Foreskin fibroblast (primary cell): ENCODE measurements at places on chromosomes 4 and X.
A peak's percentile ranks its signal among the peaks of the same experiment; 100 is the strongest.

DNA sequence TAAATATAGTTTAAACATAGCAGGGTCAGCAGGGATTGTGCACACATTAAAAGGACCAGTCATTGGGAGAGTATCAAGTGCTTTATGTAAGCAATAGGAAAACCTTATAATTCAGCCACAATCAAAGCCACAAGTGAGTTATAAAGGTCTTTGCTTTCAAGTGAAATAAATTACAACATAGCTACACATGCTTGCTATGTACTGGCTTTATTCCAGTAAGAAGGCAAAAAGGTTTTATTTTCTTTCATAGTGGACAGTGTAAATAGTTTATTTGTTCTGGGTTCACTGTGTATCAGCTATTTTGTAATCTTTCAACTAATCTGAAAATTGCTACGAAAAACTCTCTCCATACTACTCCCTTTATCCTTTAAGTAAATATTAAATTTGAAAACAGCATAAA, 691.4 kb downstream of the PCDH7 start:
- no peak for DNase-seq

- peak; percentile 82 for DNase-seq
Observed at GRCh38 chrX:46912098-46912602, at the start of gene JADE3. TSS of gene JADE3 (plus strand) at chrX:46912421. CDS start at chrX:46984895, 72,474 bp downstream.

GRCh38 chr4:184417802-184418511, 56.4 kb downstream of the IRF2 start:
- peak; percentile 80 for DNase-seq

DNA sequence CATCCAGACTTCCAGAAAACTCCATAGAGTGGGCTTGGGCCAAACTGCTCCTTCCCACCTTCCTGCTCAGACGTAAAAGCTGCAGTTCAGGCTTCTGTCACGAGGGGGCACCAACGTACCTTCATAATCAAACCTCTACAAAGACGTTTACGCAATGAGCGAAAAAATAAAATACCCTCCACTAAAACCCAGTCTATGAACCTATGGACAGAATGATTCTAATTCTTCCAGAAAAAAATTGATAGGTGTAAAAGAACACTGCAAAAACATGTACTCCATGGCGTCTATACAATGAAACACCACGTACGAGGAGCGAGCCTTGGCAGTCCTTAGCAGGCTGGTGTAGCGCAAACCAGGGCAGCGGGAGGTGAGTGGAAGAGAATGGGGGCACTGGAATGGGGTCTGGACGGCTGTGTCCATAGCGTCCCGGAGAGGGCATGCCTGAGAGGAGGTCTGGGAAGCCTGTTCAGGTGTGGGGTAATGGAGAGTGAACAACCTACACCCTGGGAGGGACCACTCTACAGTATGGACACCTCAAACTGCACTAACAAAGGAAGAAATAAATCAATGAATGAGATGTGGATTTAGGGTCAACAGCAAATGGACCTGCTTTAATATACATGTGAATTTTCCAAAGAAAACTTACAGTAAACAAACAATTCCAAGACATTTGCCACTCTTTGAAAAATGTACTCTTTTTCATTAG, 14.4 kb upstream of the RAB40A start:
- DNase-seq, result peak; percentile 80

- DNase-seq, result peak; percentile 67
Observed at GRCh38 chr4:54254915-54255246, 25.8 kb downstream of the PDGFRA start.

GRCh38 chr4:151420250-151420807, 11.4 kb downstream of the FHIP1A start:
- DNase-seq, result no peak
